NCI-H2107 (cell line): ENCODE measurements at places on chromosomes 3 and 15.

- no peak for DNase-seq
Measured at GRCh38 chr3:179233043-179233442, 17.9 kb downstream of the KCNMB3 start.

- no peak for DNase-seq
Measured at GRCh38 chr15:92527197-92527596, 128.4 kb downstream of the FAM174B start.

GRCh38 chr15:51048308-51048707 lies 46.4 kb downstream of the TNFAIP8L3 start:
- DNase-seq, result no peak

DNA sequence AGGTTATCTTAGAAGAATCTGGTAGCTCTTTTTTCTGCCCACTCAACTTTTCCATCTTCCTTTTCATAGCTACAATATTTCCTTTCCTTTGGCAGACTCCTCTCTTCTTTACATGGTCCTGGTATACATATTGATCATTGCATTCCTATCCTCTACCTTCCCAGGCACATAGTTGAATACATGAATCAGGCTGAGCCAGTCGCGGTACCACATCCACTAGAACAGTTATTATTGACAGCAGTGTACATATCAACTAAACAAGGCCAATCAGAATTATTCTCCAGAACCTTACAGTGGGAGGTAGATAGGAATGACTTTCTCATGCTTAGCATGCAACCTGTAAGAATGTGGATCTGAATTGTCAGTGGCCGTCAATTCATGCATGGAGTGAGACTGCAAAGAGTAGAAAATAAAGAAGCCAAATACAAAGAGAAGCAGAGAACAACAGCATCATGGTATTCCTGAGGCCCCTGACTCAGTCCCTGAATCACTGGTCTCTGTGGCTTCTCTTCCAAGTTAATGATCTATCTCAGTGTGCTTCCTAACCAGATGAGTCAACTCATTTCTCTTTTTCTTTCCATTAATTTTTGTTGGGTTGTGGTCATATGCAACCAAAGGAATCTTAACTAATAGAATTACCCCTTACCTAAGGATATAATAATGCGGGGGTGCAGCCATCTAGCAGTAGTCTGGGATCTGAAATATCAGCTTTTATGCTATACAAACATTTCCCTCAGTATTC lies 60.9 kb upstream of the DCBLD2 start:
- no peak for DNase-seq

DNA sequence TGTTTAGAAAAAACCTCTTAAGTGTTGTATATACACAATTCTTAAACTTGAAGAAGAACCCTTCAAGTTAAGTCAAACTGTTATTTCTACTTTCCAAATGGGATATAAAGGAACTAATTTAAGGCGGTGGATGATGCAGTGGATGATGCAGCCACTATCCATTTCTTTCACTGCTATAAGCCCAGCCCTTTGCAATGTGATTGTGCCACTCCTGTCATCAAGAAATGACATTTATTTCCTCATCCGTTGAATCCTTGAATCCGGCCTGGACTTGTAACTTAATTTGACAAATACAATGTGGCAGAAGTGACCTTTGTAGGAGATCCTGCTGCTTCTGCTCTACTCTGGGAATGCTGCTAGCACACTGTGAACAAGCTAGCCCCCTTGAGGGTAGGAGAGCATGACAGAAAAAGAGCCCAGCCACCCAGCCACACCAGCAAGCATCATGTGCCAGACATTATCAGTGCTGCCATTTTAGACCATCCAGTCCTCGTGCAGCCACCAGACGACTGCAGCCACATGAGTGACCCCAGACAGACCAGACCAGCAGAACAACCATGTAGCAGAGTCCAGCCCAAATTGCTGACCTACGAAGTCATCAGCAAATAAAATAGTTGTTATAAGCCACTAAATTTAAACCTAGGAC lies 47.4 kb downstream of the UACA start:
- no peak for DNase-seq

DNA sequence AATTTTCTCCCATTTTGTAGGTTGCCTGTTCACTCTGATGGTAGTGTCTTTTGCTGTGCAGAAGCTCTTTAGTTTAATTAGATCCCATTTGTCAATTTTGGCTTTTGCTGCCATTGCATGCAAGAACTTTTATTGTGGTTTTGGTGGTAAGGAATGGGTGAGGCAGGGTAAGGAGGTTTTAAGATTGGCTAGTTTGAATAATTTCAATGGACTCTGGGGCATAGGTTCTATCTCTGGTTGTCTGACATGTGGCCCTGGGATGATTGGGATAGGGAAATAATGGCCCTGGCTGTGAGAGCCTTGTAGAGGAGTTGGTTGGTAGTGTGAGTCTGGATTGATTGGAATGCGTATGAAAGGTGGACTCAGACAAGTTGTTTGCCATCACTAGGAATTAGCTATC lies 38.0 kb downstream of the SEC22A start:
- DNase-seq, result no peak

- no peak for DNase-seq
Measured at GRCh38 chr3:60622349-60622748, 628.9 kb downstream of the FHIT start.

DNA sequence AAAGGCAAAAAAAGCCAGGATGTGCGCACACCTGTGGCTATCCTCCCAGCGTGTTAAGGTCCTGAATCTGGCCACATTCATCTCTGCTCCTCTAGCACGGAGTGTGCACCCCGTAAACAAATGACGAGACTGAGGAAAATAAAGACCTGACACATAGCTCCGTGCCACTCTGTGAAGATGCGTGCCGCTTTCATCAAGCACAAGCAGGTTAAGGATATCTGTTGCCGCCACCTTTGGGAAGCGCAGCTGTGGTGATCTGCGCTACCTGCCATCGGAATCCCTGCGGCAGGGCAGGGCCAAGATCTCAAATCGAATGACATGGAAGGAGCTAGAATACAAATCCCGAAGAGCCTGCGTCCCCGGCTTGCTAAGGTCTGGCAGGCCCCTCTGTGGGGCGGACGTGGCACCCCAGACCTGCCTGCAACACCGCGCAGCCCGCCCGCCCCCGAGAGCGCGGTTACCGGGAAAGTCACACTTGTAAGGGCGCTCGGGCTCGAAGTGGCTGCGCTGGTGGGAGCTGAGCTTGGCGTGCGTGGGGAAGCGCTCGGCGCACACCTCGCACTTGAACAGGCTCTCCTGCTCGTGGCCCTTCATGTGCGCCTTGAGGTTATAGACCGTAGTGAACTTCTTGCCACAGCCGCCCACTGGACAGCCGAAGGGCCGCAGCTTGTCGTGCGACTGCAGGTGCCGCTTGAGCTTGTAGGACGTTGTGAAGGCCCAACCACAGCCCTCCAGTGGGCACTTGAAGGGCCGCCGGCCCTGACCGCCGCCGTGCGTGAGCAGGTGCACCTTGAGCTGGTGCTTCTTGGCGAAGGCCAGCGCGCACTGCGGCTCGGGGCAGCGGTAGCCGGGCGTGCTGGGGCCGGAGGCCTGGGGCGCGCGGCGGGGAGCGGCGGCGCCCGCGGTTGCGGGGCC lies 936 bp downstream of the ZXDC start:
- no peak for DNase-seq

GRCh38 chr15:67085237-67085817 lies 19.9 kb downstream of the SMAD3 start:
- no peak for DNase-seq

GRCh38 chr15:70351391-70351790 lies 253.7 kb upstream of the TLE3 start:
- no peak for DNase-seq

DNA sequence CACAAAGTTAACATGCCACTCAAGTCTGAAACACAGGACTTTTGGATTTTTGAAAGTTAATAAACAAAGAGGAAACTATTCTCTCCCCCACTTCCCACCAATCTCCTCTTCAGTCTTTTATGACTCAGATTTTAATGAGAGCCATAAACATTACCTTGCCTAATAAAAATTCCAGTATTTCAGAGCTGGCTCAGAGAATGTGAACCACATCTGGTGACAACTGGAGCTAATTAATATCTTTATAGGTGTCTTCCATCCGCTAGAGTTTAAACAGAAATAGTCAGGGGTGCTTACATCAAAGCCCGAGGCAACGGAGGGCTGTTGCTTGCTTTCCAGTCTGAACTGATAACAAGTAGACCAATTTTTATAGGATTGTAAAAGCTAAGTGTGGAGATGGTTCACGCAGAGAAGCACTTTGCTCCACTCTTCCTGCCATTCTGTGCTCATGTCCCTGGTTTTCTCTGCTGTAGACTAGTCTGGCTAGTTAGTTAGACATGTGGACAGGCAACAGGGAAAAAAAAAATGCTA lies 363.6 kb downstream of the NR2F2 start:
- DNase-seq, result no peak

- DNase-seq, result no peak
Measured at GRCh38 chr3:172129850-172130716, 90.7 kb downstream of the FNDC3B start.

GRCh38 chr3:98014268-98014585 lies 20.9 kb downstream of the GABRR3 start:
- DNase-seq, result no peak

- no peak for DNase-seq
Measured at GRCh38 chr15:85374831-85375230, 5.6 kb upstream of the AKAP13 start.

- peak; percentile 96 for DNase-seq
Measured at GRCh38 chr3:129183569-129184395, at the start of gene CNBP. Gene CNBP, minus strand, starts transcription at chr3:129183896. Its CDS starts 12,139 bp downstream, at chr3:129171757.

GRCh38 chr3:108110934-108111333 lies 20.1 kb upstream of the CD47 start:
- no peak for DNase-seq

DNA sequence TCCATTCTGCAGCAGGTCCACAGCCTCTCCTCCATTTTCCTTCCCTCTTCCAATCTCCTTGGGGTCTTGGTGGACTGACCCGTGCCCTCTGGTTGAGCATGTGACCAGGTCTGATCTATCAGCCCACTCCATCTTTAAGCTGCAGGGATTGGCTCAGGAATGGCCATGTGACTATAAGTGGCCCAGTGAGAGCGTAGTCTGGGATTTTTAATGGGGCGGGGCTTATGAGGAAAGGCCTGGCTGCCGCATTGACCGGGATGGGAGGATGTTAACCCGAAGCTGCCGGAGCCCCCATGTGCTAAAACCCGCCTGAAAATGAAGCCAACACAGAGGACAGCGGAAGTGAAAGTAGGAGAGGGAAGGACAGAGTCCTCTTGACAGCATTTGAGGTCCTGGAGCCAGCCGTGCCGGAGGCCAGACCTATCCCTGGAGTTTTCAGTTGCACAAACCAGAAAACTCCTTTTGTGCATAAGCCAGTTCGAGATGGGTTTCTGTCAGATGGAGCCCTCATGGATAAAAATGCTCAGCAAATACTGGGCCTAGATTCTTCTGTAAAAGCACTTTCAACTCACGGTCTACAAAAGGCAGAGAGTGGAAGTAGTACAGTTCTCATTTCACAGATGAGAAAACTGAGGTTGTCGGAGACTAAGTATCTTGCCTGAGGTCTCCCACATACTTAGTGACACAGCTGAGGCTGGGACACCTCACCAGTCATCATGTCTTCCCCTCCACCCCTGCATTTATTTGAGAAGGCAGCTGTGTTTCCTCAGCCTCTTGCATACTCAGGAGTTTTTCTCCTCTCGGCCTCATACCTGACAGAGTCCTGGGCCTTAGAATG lies 61.9 kb downstream of the ATP2B2 start:
- DNase-seq, result no peak

- DNase-seq, result no peak
Measured at GRCh38 chr15:39078026-39078425, 502.9 kb upstream of the THBS1 start.

DNA sequence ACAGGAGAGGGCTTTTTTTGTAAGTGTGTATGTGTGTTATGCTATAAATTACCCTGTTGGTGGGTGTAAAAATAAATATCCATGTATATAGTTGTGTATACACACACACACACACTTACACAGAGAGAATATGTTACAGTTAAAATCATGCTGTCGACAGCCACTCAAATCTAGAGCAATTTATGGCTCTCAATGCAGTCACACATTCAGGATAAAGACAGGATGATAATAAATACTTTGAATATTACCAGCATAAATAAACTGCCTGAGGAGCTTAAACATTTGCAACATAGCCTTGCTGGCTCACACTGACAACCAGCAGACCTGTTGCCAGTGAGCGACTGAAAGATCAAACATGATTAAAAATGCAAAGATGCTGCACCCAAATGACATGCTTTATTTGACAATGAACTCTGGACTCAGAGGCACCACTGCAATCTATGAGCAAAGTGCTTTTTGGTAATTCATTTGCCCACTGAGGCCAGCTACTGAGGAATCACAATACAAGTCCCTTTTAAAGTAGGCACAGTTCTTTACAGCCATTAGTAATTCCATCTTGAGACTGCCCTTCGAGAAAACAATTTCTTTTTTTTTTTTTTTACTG lies 458.9 kb downstream of the FHIT start:
- no peak for DNase-seq

- DNase-seq, result no peak
Measured at GRCh38 chr3:15631426-15632211, 30.1 kb downstream of the BTD start.

DNA sequence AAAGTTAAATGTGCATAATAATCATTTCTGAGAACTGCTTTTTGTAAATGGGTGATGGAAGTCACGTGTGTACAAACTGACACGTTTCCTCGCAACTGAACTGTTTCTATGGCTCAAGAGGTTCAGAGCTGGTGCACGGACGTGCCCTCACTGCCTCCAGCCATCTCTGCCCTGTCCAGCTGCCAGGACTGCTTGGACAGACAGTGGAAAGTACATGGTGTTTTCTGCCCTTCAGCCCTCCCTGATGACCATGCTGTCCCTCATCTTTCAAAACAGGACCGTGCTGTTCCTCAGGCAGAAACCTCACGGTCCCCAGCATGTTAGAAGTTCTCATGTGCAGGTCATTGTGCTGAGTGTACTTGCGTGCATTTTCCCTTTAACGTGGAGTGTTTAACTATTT lies 38.7 kb downstream of the GJD2 start:
- no peak for DNase-seq

DNA sequence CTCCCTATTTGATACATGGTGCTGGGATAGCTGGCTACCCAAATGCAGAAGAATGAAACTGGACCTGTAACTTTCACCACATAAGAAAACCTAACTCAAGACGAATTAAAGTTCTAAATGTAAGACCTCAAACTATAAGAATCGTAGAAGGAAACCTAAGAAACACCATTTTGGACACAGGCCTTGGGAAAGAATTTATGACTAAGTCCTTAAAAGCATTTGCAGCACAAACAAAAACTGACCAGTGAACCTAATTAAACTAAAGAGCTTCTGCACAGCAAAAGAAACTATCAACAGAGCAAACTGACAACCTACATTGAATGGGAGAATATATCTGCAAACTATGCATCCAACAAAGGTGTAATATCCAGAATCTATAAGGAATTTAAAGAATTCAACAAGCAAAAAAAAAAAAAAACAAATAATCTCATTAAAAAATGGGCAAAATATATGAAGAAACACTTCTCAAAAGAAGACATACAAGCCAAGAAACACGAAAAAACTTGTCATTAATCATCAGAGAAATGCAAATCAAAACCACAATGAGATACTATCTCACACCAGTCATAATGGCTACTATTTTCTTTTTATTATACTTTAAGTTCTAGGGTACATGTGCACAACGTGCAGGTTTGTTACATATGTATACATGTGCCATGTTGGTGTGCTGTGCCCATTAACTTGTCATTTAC lies 37.0 kb downstream of the HDGFL3 start:
- DNase-seq, result no peak
